RPMI8226 (cell line): ENCODE measurements at places on chromosomes 6 and 20.

- no peak for DNase-seq
These were observed 832.2 kb downstream of the EYS start for GRCh38 chr6:64874776-64875175.

- no peak for DNase-seq
These were observed 48.6 kb upstream of the SLC22A16 start for GRCh38 chr6:110525001-110525400.

GRCh38 chr6:122817358-122817757 lies 28.3 kb downstream of the SMPDL3A start:
- DNase-seq = no peak

- no peak for DNase-seq
These were observed 184.3 kb downstream of the THBS2 start for GRCh38 chr6:169069356-169069755.
